ENCODE measurements at places on chromosomes 16 and 17. TPM values are rescaled to one million over a fixed set of nuclear protein-coding genes. Genes with fewer than 3 reads are reported as not detected.

DNA sequence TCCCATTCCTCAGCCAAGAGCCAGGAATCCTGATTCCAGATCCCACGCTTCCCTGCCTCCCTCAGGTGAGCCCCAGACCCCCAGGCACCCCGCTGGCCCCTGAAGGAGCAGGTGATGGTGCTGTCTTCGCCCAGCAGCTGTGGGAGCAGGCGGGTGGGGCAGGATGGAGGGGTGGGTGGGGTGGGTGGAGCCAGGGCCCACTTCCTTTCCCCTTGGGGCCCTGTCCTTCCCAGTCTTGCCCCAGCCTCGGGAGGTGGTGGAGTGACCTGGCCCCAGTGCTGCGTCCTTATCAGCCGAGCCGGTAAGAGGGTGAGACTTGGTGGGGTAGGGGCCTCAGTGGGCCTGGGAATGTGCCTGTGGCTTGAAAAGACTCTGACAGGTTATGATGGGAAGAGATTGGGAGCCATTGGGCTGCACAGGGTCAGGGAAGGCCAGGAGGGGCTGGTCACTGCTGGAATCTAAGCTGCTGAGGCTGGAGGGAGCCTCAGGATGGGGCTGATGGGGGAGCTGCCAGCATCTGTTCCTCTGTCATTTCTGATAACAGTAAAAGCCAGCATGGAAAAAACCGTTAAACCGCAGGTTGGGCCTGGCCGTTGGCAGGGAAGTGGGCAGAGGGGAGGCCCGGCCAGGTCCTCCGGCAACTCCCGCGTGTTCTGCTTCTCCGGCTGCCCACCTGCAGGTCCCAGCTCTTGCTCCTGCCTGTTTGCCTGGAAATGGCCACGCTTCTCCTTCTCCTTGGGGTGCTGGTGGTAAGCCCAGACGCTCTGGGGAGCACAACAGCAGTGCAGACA, at the start of gene SPN:
Gene SPN, plus strand, starts transcription at position 232 of the 791 bp plus-strand sequence. Its CDS starts 482 bp downstream, at position 714.
- DNase-seq = no peak

DNA sequence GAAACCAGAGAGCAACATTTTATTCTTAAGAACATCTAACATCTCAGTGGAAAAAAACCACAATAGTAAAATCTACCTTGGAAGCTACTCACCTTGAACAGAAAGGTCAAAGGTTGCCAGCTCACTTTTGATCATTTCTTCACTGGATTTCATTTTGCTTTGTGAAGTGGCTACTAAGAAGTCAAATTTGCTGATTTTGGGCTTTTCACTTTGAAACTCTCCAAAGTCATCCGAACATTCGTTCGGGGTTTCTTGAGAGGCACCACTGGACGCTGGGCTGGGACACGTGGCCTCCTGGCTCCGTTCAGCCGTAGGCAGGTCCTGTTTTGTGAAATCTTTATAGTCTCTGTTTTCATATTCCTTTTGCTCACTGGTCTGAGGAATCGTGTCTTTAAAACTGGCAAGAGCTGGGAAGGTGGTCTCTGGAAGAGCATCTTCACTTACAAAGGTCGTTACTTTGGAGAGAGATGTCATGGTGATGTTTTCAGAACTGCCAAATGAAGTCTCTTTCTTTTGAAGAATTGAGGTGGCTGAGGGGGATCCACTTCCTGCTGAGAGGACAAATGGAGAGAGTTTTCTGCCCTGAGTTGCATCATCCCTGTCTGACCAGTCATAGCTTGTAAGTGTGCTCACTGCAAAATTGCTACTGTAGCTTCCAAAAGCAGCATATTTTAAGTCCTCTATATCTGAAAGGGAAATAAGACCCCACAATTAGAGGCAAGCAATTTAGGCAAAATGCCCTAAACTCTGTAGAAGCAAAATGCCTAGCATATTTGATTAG, 52.4 kb downstream of the DUSP14 start:
- DNase-seq = no peak

- no peak for DNase-seq
These were observed 50.9 kb upstream of the PABPN1L start for GRCh38 chr16:88917146-88917914.

DNA sequence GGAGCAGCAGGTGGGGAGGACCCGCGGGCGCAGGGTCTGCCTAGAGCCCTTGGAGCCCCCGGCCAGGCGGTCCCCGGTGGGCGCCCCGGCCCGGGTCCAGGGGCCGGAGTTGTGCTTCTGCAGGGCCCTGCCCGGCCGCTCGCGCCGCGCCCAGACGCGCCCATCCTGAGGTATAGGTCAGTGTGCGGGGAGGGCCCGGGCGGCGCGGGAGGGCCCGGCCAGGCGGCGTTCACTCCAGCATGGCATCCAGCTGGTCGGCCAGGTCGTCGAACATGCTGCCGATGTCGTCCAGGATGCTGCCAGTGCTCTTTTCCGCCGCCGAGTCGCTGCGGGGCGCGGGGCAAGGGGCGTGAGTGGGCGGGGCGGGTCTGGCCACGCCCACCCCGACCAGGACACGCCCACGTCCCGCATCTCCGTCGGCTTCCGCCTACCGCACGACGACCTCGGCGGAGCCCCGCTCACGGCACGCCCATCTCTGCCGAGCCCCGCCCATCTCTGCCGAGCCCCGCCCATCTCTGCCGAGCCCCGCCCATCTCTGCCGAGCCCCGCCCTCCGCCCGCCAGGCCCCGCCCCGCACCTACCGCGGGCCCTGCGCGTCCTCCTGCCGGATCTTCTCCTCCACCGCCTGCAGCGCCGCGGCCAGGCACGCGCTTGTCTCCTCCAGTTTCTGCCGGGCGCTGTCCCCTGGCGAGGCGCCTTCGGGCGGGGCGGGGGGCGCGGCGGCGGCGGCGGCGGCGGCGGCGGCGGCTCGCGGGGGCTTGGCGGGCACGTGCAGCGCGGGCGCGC, 17.9 kb downstream of the CASKIN1 start:
- no peak for DNase-seq

- DNase-seq = no peak
These were observed 6.2 kb downstream of the ZNF423 start for GRCh38 chr16:49849754-49850108.

GRCh38 chr16:83742124-83742899, 65.5 kb upstream of the HSBP1 start:
- no peak for DNase-seq

DNA sequence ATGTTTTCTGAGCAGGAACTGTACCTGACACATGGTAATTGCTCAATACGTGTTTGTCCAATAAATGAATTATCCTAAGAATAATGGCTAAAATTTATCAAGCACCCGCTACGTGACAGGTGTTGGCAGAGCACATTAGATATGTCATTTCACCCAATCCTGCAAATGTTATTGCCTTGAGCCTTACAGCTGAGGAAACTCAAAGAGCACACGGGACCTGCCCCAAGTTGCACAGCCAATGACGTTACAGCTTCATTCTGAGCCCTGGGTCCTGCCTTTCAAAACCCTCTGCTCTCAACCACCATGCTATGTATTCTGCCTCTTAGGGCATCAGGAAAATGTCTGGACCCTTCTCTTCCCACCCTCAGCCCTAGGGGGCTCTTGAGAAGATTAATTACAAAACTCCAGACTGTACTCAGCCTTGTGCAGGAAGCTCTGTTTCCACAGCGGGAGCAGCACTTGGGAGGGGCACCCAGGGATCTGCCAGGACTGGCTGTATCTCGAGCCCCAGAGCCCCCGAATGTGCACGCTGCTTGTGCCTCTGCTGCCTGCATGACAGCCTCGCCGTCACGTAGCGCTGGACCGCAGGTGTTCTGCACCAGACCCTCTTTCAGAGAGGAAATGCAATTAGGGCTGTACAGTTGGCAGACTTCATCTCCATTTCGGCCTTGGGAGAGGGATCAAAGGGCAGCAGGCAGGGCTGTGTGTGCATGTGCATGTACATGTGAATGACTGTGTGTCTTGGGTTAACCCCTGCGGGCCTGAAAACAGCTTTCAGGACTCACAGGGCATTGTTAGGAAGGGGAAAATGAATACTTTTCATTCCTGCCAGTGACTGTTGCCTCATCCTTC, 71.6 kb downstream of the GPR139 start:
- DNase-seq = no peak

DNA sequence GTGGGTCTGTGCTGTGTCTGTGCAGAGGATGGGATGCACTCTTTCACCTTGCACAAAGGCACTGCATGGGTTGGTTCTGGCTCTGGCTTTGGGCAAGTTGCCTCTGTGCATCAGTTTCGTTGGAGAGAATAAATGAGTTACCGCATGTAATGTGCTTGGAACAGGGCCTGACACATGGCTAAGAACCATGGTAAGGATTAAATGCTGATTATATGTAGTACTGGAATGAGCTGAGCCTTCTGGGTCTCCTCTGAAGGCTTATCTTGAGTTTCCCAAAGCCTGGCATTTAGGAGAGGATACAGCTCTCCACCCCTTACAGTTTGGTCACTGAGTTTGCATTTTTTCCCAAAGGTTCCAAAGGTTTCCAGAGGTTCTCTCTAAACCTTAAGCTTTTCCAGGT, 69.1 kb downstream of the KSR1 start:
- no peak for DNase-seq

GRCh38 chr16:11359370-11359769, 14.1 kb downstream of the RMI2 start:
- DNase-seq = no peak

DNA sequence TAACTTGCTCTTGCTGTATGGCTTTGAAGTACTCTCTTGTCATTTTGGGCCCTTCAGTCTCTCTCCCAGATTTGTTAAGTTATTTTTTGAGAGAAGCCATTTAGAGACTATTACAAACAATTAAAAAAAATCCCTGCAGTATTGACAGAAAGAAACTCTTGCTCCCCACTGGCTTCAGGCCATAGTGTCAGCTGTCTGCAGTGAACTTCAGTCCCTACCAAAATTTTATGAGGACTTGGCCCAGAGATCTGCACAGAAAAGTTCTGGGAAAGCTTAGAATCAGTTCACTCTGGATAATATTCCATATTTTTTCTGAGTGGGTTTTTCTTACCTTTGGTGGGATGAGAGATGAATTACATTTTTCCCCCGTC, 30.9 kb upstream of the SUPT4H1 start:
- DNase-seq = no peak

GRCh38 chr17:65674246-65675045, 113.0 kb upstream of the AXIN2 start:
- no peak for DNase-seq

DNA sequence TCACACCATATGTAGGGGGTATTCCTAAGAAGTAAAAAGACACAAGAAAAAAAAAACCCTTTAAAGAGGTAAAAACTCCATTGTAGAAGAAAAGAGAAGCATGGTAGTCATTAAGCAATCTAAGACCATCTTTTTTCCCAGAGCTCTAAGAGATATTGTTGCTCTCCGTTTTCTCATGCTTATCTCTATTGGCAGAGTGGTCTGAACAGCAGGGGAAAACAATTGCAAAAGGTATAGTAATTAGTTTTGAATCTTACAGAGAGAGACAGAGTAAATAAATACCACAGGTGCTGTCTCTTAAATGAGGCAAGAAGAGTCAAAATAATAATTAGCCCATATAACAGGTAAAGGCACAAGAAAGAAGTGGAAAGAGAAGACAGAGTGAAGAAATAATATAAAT, 821.4 kb upstream of the CA10 start:
- no peak for DNase-seq

DNA sequence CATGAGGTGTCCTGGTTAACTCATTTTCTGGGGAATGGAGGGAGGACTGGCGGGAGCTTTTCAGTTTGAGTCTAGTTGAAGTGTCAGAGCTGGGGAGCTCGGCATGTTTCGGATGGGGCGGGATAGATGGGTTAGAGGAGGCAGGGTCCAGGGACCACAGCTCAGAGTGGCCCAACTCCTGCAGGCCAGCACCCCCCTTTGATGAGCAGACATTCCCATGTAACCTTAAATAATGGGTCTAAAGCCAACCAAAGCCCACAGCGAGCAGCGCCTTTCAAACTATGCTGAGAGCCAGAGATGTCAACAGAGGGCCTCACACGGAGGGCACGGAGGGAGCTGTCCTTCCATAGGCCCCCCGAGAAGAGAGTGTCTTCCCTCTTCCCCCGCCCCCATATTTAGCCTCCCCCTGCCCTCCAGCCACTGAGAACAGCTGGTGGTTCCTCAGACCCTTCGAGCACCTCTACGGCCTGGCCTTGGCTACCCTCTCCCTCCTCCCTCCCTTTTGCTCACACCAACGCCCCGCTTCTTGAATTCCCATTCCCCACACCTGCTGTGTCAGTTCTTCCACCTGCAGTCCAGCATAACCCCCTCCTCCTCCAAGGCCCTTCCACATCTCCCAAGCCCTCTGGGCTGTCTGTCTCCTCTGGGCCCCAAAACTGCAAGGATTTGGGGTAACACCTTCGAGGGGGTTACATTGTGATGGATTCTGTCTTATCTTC, 21.8 kb downstream of the RAB11FIP4 start:
- DNase-seq = no peak

DNA sequence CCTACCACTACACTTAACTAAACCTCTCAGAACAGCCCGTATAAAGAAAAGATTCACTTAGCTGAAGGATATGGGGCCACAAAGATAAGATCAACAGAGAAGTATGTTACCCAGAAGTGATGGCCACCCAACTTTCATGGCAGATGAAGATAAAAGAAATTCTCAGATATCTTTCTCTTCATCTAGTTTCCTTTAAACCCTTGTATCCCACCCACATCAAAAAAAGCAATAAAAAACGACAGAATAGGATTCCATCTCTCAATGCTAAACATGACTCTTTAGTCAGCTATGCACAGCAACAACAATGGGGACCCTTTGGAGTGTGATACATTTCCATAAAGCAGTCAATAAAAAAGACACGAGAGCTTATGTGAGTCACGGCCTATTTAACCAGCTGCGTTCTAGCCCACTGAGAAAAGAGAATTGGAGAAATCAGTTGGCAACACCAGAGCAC, 86.6 kb downstream of the SNX11 start:
- peak; percentile 38 for DNase-seq

GRCh38 chr16:50499254-50499653, 48.9 kb upstream of the NKD1 start:
- DNase-seq = no peak

DNA sequence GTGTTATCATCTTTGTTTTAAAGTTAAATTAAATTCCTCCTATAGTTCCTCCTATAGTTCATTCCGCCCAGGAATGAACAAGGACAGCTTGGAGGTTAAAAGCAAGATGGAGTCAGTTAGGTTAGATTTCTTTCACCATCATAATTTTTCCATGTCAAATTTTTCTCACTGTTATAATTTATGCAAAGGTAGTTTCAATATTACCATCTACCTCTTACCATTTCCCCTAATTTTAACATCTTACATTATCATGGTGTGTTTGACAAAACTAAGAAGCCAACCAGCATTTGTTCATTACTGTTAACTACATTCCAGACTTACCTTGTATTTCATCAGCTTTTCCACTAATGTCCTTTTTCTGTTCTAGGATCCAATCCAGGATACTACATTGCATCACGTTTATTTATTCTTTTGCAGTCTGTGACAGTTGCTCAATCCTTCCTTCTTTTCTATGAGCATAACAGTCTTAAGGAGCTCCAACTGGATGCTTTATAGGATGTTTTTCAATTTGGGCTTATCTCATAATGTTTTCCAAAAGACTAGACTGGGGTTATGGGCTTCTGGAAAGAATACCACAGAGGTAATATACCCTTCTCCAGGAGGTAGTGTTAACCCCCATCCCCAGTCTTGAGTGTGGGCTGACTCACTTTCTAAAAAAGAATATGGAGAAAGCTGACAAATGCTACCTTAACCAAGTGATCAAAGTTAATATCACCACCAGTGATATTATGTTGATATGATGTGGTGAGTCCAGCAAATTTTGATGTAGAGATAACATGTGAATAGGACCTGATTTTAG, 158.5 kb downstream of the PPM1E start:
- no peak for DNase-seq

Gene PPL
- 3.7 TPM for total RNA-seq

Gene CALCOCO2
- 30.8 TPM for total RNA-seq

Gene KRT25
- total RNA-seq = 0.19 TPM

Gene HSD17B1
- 1.1 TPM for total RNA-seq

Gene MED9
- total RNA-seq = 14.3 TPM

Gene ADGRG1
- total RNA-seq = 5.1 TPM

Gene PIK3R5
- 15.2 TPM for total RNA-seq

Gene TSPAN10
- total RNA-seq = 0.47 TPM
